Activated naive CD4-positive, alpha-beta T cell treated with anti-CD3 and anti-CD28 coated beads, Interleukin-2, amount 10 ng/mL, durations not matched to agents 7 days and 5 days (primary cell): ENCODE measurements at places on chromosomes 4 and X.

DNA sequence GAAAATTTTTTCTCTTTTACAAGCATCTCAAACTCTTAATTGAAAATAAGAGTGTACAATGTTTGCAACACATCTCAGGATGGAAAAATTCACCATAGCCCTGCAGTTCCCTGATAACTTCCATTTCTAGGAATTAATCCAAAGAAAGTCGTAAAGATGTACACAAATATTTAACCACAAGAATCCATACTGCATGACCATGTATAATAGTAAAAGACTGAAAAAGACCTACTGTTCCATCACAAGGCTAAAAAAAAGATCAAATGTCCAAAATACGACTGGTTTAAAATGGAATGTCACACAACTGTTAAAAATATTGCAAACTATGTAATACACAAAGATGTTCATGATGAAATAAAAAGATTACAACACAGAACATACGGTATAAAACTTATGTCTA, 32.1 kb downstream of the HUWE1 start:
- H3K4me1 ChIP-seq = peaks cover 21% of the 10 kb centered on the region
- DNase-seq = no peak
- H3K27ac ChIP-seq = no peak overlapping the region
- peaks cover 33% of the 10 kb centered on the region for H3K36me3 ChIP-seq
- no peak overlapping the region for H3K4me3 ChIP-seq

DNA sequence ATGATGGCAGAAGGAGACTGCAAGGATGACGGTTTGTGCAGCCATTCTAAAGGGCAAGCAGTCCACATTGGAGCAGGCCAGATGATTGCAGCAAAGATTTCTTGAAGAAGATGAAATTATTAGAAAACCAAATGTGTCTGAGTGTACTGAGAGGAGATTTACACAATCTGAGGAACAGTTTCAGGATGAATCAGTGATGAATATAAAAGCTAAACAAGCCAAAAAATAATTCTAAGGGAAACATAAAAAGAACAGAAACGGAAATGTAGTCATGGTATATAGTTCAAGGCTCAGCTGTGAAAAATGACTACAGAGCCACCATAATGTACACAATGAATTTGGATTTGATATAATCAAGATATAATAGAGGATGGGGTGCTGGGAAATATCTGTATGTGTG, 168.5 kb downstream of the PDGFC start:
- no peak overlapping the region for H3K4me3 ChIP-seq
- no peaks in the 10 kb centered on the region for H3K4me1 ChIP-seq
- H3K27me3 ChIP-seq = no peaks in the 10 kb centered on the region
- no peaks in the 10 kb centered on the region for H3K36me3 ChIP-seq

DNA sequence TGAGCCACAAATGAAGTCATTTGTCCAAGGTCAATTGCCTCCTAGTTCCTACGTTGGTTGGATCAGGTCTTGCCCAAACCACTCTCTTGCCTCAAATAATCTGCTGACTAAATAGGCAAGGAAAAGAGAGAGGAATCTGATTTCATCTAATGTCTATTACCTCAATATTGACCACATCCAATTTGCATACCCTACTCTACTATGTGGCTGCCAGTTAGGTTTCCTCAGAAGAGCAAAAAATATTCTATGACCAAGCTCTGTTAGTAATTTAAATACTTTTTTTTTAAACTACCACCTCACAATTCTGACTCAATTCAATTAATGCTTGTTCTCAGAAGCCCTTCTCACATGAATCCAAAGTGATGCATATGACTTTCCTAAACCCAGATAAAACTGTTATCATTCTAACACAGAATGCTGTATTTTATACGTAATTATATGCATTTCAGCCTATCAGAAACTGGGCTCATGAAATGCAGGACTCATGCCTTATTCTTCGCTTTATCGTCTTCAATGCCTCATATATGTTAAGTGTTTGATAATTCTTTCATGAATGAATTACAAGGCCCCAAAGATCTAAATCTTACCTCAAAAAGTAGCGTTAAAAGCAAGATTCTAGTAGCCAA, 98.6 kb downstream of the HUWE1 start:
- DNase-seq = no peak
- no peaks in the 10 kb centered on the region for H3K4me1 ChIP-seq
- no peak overlapping the region for H3K27ac ChIP-seq
- H3K4me3 ChIP-seq = no peak overlapping the region

DNA sequence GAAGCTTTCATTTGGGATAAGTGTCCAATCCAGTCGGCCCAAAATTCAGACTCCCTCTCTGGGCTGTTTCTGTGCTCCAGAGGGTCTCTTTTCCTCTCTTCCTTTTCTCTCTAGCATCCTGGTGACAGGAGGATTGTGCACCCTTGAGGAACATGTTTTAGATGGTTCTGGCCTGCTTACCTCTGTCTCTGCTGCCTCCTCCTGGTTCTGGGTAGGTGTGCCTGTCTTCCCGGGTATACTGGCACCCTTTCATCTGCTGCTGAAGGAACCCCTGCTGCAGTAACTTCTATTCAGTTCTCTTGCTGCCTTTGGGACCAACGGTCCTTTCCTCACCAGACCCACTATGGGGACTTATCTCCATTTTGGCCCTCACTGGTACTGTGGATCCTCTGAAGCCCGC, 53.2 kb downstream of the HMGB2 start:
- H3K4me1 ChIP-seq = no peaks in the 10 kb centered on the region
- H3K27me3 ChIP-seq = no peaks in the 10 kb centered on the region
- no peak overlapping the region for H3K27ac ChIP-seq

- H3K4me1 ChIP-seq = no peaks in the 10 kb centered on the region
- no peak overlapping the region for H3K27ac ChIP-seq
- H3K36me3 ChIP-seq = no peaks in the 10 kb centered on the region
- no peak overlapping the region for H3K4me3 ChIP-seq
- no peak for DNase-seq
- H3K27me3 ChIP-seq = no peaks in the 10 kb centered on the region
These were observed 148.9 kb downstream of the ADAM29 start for GRCh38 chr4:175066923-175067627.

DNA sequence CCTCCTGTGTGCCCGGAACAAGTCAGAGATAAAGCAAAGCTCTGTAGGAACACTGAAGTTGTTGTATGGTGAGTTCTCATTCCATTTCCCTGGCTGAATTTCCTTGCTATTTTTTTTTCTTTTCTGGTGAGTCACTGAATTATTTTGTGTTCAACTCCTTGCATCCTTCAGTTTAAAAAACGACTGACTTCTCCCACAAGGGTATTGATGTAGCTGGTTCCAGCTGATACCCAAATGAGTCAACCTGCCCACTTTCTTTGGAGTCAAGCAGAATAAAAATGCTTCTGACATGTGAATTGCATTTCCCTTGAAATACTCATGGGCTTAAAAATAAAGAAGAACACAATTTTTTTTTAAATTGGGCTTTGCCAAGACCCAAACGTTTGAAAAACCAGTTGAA, 85.5 kb downstream of the SHOX start:
- no peaks in the 10 kb centered on the region for H3K4me1 ChIP-seq
- DNase-seq = no peak
- no peak overlapping the region for H3K4me3 ChIP-seq
- no peaks in the 10 kb centered on the region for H3K27me3 ChIP-seq
- no peak overlapping the region for H3K27ac ChIP-seq

- no peak overlapping the region for H3K4me3 ChIP-seq
- no peak overlapping the region for H3K27ac ChIP-seq
- peaks cover under 1% of the 10 kb centered on the region for H3K36me3 ChIP-seq
- no peak for DNase-seq
These were observed 63.7 kb downstream of the SEC24D start for GRCh38 chr4:118772081-118772766.

DNA sequence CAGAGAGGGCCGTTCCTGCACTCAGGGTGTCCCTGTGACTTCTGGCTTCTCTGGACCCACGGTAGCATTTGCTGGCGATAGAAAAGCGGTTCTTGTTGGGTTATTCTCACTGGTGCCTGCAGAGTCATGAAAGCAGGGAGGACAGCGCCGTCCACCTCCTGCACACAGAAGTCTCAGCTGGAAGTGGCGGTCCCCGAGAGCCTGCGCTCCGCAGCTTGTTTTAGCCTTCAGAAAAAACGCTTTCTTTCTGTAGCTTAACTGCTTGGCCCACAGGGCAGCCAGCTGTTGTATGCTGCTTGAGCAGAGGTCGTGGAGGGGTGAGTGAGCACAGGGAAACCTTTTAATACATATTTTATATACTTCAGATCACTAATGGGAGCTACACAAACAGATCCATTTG, 400.7 kb upstream of the FAT1 start:
- H3K4me1 ChIP-seq = no peaks in the 10 kb centered on the region
- H3K4me3 ChIP-seq = no peak overlapping the region
- DNase-seq = no peak
- H3K27me3 ChIP-seq = no peaks in the 10 kb centered on the region

DNA sequence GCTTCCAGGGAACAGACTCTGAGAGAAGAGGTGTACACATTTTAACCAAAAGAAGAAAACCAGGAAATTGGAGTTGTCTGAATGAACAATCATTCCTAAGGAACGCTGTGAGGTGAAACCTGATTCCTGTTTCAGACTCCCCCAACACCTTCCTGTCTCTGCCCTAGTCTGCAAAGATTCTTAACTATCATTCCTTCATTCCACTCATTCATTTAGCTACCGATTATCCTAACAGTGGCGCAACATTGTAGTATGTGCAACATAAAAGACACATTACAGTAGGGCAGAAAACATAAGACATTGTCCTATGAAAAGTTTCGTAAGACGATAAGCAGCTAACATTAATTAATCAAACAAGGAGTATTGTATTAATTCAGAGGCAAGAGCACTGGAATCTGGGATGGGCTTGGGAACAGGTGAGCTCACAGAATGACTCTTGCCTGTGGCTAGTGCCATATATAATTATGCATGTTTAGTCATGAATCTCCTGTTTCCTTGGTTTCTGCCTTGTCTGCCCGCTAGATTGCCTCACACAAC, 23.8 kb upstream of the ADH7 start:
- no peak overlapping the region for H3K4me3 ChIP-seq
- H3K27me3 ChIP-seq = peaks cover 10% of the 10 kb centered on the region
- DNase-seq = no peak
- H3K4me1 ChIP-seq = no peaks in the 10 kb centered on the region

- no peaks in the 10 kb centered on the region for H3K4me1 ChIP-seq
- H3K4me3 ChIP-seq = no peak overlapping the region
- no peak for DNase-seq
- no peaks in the 10 kb centered on the region for H3K36me3 ChIP-seq
These were observed 161.2 kb upstream of the AMOT start for GRCh38 chrX:113001836-113002235.

GRCh38 chr4:37758226-37758625, 68.3 kb upstream of the PGM2 start:
- H3K4me1 ChIP-seq = peaks cover 14% of the 10 kb centered on the region
- no peaks in the 10 kb centered on the region for H3K36me3 ChIP-seq
- DNase-seq = no peak
- no peaks in the 10 kb centered on the region for H3K27me3 ChIP-seq
- H3K4me3 ChIP-seq = no peak overlapping the region

- no peak for DNase-seq
- no peaks in the 10 kb centered on the region for H3K27me3 ChIP-seq
- H3K27ac ChIP-seq = peak overlapping the region; percentile 58
- H3K4me1 ChIP-seq = peaks cover 21% of the 10 kb centered on the region
These were observed 7.9 kb upstream of the MSANTD1 start for GRCh38 chr4:3240936-3241522.

DNA sequence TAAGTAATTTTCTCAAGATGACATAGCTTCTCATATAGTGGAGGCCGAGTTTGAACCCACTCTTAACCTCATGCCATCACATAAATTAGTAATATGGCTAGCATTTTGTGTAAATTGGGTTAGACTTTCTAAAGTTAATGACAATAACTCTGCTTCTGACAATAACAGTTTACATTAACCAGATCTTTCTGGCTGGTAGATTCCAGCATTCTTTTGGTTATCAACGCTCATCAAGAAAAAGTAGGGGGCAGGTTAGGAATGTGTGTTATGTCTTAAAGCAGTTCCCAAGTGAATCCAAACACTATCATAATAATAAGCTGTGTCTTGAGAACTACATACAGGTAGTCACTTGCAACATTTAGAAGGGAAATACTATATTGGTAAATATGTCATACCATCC, 162.5 kb downstream of the PRDM5 start:
- peaks cover 5% of the 10 kb centered on the region for H3K27me3 ChIP-seq
- no peak overlapping the region for H3K4me3 ChIP-seq
- no peak overlapping the region for H3K27ac ChIP-seq
- no peak for DNase-seq
- H3K36me3 ChIP-seq = no peaks in the 10 kb centered on the region
- no peaks in the 10 kb centered on the region for H3K4me1 ChIP-seq

DNA sequence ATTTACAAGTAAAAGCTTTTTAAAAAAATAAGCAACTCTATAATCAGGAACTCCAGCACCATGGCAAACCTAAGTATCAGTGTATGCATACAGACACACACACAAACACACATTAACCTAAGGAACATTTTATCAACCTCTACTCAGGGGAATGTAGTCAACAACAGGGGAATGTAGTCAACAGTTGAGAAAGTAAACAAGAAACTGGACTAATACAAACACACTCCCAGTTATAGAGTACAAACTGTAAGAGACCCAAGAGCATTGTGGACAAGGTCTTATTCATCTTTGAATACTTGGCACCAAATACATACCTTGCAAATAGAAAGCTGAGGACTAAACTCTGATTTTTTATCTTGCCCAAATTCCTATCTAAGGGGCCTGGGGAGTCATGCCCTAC, 36.2 kb downstream of the PAPSS1 start:
- peaks cover 9% of the 10 kb centered on the region for H3K36me3 ChIP-seq
- H3K4me1 ChIP-seq = no peaks in the 10 kb centered on the region
- no peaks in the 10 kb centered on the region for H3K27me3 ChIP-seq

DNA sequence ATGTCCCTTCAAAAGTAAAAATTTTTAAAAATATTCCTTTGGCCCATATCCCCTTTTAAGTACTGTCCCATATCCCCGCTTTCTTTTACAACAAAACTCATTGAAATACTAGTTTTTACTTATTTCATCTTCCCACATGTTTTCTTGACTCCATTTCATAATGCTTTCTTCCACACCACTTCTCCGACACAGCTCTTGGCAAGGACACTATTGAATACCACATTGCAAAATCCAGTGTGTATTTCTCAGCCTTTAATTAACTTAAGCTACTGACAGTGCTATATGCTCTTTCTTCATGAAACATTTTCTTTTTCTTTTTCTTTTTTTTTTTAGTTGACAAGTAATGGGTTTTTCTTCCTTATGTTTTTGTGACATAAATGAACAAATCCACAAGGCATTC, 28.8 kb downstream of the PRDM8 start:
- H3K27me3 ChIP-seq = peaks cover 8% of the 10 kb centered on the region
- no peaks in the 10 kb centered on the region for H3K4me1 ChIP-seq
- H3K4me3 ChIP-seq = no peak overlapping the region
- DNase-seq = no peak
- H3K27ac ChIP-seq = no peak overlapping the region
- no peaks in the 10 kb centered on the region for H3K36me3 ChIP-seq

- H3K4me1 ChIP-seq = peaks cover 59% of the 10 kb centered on the region
- H3K36me3 ChIP-seq = no peaks in the 10 kb centered on the region
- no peak for DNase-seq
- no peaks in the 10 kb centered on the region for H3K27me3 ChIP-seq
These were observed 776 bp upstream of the SOWAHD start for GRCh38 chrX:119757646-119757978.

- H3K36me3 ChIP-seq = no peaks in the 10 kb centered on the region
- no peak overlapping the region for H3K4me3 ChIP-seq
- peaks cover 11% of the 10 kb centered on the region for H3K4me1 ChIP-seq
- no peak overlapping the region for H3K27ac ChIP-seq
These were observed 117.6 kb downstream of the TSPAN5 start for GRCh38 chr4:98540803-98541202.

GRCh38 chr4:138775489-138775888, 240.1 kb upstream of the NOCT start:
- no peaks in the 10 kb centered on the region for H3K4me1 ChIP-seq
- no peaks in the 10 kb centered on the region for H3K36me3 ChIP-seq
- no peak overlapping the region for H3K27ac ChIP-seq
- no peak for DNase-seq
- H3K27me3 ChIP-seq = no peaks in the 10 kb centered on the region
